ENCODE measurements at places on chromosomes 16 and 17.
A peak's percentile ranks its signal among the peaks of the same experiment; 100 is the strongest.

- no peak for DNase-seq
These were observed 11.0 kb upstream of the PLCG2 start for GRCh38 chr16:81767987-81768592.

DNA sequence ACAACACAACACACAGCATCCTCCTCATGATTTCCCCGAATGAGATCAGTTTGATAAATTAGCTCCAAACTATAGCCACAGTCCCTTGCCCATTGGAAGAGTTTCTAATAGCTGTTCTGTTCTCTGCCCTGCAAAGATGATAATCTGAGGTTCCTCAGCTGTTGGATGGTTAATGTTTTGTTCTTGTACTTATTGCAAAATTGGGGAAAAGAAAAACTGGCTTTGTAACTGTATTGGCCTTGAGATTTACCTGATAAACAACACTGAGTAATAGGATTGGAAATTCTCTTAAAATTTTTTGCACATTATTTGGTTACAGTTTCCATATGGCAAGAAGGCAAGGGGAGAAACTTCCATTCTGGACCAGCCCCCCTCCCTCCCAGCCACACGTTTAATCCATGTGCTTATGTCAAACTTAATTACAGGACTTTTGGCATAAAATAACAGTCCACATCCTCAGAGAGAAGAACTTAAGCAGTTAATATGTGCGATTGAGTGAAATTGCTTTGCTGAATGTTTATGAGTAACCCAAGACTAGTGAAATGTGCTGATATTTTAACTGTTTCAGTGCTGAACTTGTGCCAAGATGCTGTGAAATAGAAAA, 119.1 kb upstream of the ZFHX3 start:
- DNase-seq: no peak

DNA sequence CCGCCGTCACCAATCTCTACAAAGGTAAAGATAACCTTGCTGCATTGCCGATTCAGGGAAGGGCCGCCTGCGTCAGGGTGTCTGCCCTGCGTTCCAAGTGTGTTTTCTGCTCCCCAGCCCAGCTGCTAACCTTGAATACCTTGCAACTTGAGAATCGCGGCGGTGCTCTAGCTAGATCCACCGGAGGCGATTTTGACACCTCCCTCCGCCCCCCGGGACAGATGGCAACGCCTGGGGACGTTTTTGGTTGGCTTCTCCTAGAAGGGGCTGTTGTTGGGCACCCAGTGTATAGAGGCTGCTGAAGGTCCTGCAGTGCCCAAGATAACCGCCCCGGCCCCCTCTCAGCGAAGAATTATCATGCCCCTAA, 1.5 kb downstream of the HAPSTR1 start:
- peak; percentile 31 for DNase-seq

DNA sequence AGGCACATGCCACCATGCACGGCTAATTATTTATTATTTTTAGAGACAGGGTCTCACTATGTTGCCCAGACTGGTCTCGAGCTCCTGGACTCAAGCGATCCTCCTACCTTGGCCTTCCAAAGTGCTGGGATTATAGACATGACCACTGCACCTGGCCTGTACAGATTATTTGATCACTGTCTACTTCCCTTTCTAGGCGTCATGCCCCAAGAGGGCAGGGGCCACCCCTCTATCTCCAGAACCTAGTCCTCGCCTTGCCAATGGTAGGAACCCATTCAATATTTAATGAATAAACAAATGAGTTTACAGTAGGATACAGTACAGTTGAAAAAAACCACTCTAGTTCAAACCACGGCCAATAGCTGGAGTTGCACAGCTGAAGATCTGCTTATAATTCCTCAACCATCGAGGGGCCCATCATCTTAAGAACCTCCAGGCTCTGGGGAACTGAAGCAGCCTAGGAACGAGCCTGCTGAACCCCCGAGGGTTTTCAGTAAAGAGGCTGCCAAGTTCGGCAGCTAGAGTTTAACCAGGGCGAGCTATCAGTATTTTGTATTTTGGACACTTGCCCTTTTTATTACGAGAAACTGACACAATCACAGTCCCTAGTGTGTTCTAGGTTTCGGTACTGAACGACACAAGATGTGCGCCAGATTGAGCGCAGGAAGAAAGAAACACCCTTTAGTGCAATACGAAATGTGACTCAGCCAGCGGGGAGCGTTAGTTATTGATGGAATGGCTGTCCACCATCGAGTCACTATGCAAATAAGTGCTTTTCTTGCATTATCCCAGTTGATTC, 14.6 kb downstream of the ADCY9 start:
- DNase-seq: no peak

DNA sequence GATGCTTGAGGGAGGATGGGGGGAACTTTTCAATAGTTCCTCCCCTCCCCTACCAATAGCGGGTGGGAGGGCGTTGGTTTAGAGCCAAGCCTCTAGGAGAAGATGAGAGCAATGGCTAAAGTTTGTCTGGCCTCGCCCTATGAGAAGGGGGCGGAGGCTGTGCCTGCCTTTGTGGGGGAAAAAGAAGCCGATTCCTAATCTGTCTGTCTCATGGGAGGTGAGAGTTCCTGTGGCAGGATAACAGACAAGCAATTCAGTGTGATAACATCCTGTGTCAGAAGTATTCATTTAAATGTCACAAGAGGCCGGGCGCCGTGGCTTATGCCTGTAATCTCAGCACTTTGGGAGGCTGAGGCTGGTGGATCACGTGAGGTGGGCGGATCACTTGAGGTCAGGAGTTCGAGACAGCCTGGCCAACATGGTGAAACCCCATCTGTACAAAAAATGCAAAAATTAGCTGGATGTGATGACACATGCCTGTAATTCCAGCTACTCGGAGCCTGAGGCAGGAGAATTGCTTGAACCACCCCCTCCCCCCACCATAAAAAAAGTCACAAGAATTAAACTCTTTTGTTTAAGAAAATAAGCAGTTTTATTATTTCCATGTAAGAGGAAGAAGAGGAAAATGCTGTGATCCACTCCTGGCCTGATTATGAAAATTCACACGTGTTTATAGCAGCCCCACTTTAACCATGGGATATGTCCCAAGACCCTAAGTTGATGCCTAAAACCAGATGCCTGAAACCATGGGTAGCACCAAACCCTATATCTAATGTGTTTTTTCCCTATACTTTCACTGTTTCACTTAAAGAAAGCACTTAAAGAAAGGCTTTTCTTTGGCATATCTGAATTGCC, 1.7 kb downstream of the SLFN5 start:
- peak; percentile 63 for DNase-seq

- no peak for DNase-seq
These were observed 185.9 kb upstream of the HS3ST3A1 start for GRCh38 chr17:13787636-13788035.

GRCh38 chr17:71980171-71980570, 140.6 kb upstream of the SOX9 start:
- no peak for DNase-seq

- DNase-seq: peak; percentile 5
These were observed 129.6 kb downstream of the CPPED1 start for GRCh38 chr16:12674071-12674470.

GRCh38 chr16:80079072-80079471, 461.7 kb upstream of the DYNLRB2 start:
- DNase-seq: no peak

DNA sequence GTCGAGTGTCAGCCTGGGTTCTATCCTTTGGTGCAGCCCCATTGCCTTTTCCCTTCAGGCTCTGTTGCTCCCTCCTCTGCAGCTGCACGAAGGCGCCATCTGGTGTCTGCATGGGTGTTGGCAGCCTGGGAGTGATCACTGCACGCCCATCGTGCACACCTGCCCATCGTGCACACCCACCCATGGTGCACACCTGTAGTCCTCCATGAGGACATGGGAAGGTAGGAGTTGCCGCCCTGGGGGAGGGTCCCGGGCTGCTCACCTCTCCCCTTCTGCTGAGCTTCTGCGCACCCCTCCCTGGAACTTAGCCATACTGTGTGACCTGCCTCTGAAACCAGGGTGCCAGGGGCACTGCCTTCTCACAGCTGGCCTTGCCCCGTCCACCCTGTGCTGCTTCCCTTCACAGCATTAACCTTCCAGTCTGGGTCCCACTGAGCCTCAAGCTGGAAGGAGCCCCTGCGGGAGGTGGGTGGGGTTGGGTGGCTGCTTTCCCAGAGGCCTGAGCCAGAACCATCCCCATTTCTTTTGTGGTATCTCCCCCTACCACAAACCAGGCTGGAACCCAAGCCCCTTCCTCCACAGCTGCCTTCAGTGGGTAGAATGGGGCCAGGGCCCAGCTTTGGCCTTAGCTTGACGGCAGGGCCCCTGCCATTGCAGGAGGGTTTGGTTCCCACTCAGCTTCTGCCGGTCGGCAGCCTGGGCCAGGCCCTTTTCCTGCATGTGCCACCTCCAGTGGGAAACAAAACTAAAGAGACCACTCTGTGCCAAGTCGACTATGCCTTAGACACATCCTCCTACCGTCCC, 2.9 kb downstream of the CTRL start:
- peak; percentile 79 for DNase-seq

- peak; percentile 27 for DNase-seq
These were observed 43.9 kb downstream of the TRARG1 start for GRCh38 chr17:1323336-1323735.

DNA sequence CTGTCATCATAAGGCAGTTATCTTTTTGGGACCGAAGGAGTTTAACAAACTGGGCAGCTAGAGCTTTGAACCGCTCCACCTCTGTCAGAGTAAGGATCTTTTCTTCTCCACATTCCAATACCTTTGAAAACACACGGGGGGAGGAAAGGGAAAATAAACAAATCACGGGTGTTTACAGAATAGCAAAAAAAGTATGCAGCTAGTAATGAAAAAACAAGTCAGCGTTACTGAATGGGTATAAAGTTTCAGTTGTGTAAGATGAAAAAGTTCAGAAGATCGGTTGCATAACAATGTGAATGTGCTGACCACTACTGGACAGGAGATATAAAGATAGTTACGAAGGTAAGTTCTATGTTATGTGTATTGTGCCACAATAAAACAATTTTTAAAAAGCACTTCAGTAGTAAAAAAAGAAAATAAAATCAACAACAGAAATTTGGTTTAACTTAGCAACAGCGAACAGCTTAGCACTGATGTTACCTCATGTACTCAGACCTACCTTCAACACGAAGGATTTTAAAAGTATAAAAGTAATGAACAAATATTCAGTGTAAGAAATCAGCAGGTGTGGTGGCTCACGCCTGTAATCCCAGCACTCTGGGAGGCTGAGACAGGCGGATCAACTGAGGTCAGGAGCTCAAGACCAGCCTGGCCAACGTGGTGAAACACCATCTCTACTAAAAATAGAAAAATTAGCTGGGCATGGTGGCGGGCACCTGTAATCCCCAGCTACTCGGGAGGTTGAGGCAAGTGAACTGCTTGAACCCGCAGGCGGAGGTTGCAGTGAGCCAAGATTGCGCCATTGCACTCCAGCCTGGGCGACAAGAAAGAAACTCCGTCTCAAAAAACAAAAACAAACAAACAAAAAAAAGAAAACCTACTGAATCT, 34.3 kb downstream of the MARF1 start:
- DNase-seq: no peak

DNA sequence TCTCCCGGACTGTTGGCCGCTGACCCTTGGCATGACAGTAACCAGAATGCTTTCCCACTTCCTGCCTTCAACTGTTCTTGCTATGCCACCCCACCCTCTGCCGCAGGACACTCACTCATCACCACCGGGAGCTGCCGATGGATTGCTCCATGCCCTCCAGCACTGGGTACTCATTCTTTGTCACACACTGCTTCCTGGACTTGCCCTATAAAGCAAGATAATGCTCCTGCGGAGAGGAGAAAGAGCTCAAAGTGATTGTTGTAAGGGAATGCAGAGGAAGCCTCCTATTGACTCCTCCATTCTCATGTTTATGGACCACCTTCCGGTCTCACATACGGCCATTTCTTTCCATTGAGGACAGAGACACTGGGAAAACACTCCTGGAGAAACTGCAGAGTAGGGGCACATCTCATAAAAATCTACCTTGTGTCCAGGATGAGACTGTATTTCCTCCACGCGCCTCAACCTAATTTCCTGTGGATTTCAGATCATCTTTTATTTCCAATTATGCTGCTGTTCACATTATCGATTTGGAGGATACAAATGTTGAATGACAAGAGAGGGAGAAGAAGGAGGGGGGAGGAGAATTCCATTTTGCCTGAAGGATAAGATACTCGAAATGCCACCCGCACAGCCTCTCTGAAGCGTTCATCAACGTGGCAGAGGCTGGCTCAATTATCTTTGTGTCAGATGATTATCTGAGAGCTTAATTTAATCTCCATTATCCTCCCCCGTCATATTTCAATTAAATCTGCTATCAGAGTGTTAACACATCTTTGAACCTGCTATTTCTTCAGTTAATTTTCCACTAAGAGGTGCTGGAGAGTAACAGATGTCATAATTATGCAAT, 486.1 kb upstream of the SALL1 start:
- DNase-seq: no peak

- DNase-seq: no peak
These were observed 1.7 kb downstream of the ADAMTS18 start for GRCh38 chr16:77433146-77433545.

All from astrocyte of the hippocampus (primary cell).